ENCODE measurements at places on chromosomes 12 and 14. TPM values are rescaled to one million over a fixed set of nuclear protein-coding genes. Genes with fewer than 3 reads are reported as not detected.

GRCh38 chr12:123071099-123071800 is 79.6 kb downstream of the PITPNM2 start:
- peaks cover 56% of the 10 kb centered on the region for H3K4me1 ChIP-seq
- no peaks in the 10 kb centered on the region for H3K27me3 ChIP-seq
- no peak overlapping the region for H3K4me3 ChIP-seq
- H3K27ac ChIP-seq: no peak overlapping the region

DNA sequence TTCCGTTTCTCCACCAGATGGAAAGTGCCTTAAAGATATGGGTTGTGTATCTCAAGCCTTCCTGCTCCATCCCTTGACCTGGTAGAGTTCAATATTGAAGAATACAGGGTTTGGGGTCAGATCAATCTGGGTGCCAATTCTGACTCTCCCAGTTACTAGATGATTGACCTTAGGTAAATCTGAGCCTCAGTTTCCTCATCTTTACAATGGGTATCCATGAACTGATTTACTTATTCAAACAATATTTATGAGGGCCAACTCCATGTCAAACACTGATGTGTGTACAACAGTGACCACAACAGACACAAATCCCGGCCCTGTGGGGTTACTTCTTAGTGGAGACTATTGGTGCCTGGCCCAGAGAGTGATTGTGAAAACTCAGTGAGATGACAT is 7.5 kb upstream of the FAIM2 start:
- H3K36me3 ChIP-seq: no peaks in the 10 kb centered on the region
- H3K27ac ChIP-seq: no peak overlapping the region
- no peak overlapping the region for H3K4me3 ChIP-seq
- H3K27me3 ChIP-seq: no peaks in the 10 kb centered on the region

GRCh38 chr14:65922142-65922541 is 509.6 kb downstream of the FUT8 start:
- no peak overlapping the region for H3K4me3 ChIP-seq
- H3K36me3 ChIP-seq: no peaks in the 10 kb centered on the region
- no peaks in the 10 kb centered on the region for H3K4me1 ChIP-seq
- H3K27me3 ChIP-seq: no peaks in the 10 kb centered on the region
- H3K27ac ChIP-seq: no peak overlapping the region

DNA sequence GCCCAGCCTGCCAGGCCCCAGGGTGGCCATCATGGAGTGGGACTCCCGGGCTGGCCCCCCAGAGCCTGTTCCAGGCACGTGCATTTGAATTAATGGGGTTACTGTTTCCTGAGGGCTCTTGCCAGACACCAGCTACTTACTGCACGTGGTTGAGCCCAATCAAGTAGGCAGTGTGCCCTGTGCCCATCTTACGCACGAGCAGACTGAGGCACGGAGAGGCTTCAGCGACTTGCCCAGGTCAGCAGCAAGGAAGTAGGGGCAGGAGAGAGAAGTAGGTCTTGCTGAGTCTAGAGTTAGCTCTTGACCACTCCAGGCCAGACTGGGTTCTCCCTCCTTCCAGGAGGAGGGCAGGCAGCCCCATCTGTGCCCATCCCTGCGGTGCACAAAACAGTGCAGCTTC is 67.7 kb downstream of the DIO3 start:
- peaks cover 8% of the 10 kb centered on the region for H3K27me3 ChIP-seq
- H3K4me1 ChIP-seq: peaks cover 14% of the 10 kb centered on the region
- H3K4me3 ChIP-seq: no peak overlapping the region
- no peak overlapping the region for H3K27ac ChIP-seq
- DNase-seq: no peak

DNA sequence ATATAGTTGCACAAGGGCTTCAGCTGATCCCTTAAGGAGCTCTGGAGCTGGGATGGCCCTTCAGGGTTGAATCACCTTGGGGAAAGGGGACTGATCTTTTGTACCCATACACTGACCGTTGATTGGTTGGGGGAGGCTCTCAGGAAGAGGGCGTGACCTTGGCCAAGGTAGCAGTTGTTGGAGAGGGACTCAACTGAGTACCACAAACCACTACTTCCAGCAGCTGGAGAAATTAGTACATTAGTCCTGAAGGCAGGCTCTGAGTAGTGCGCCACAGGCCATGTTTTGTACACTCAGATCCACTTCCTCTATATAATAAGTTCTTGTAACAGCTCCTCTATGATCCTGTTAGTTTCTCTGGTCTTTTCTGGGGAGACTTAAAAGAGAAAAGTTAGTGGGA is 317.6 kb downstream of the CCDC91 start:
- no peak overlapping the region for H3K4me3 ChIP-seq
- no peak overlapping the region for H3K27ac ChIP-seq
- no peaks in the 10 kb centered on the region for H3K36me3 ChIP-seq
- no peaks in the 10 kb centered on the region for H3K4me1 ChIP-seq

GRCh38 chr12:123231931-123232330 is 1.0 kb downstream of the MPHOSPH9 start:
- H3K27me3 ChIP-seq: no peaks in the 10 kb centered on the region
- DNase-seq: no peak
- peak overlapping the region; percentile 90 for H3K27ac ChIP-seq
- peaks cover 5% of the 10 kb centered on the region for H3K36me3 ChIP-seq

- H3K36me3 ChIP-seq: peaks cover 91% of the 10 kb centered on the region
- no peak overlapping the region for H3K27ac ChIP-seq
- H3K4me3 ChIP-seq: no peak overlapping the region
- no peaks in the 10 kb centered on the region for H3K4me1 ChIP-seq
- H3K27me3 ChIP-seq: no peaks in the 10 kb centered on the region
- DNase-seq: no peak
Measured at GRCh38 chr14:71734076-71734475, 198.2 kb upstream of the RGS6 start.

DNA sequence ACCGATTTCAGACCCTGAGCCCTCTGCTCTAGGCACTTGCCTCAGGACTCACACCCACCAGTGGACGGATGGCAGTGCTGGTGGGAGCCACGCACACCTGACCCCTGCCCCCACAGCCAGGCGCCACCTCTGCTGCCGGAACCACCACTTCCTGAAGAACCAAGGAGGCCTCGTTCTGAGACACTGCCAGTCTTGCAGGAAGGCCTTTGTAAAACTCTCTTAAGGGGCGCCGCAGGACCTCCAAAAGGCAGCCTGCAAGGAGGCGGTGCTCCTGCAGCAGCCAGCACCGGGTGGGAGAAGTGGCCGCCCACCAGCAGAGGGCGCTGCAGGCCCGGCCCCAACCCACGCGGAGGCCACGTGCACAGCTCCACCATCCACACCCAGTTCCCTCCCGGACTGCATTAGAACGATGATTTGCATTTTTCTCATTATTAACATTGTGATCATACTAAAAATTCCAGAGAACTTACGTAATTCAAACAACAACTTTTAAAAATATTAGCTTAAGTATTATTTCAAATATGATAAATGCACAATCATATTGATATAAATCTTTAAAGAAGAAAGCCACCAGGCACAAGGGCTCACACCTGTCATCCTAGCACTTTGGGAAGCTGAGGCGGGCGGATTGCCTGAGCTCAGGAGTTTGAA is 12.8 kb downstream of the STX2 start:
- H3K36me3 ChIP-seq: peaks cover 32% of the 10 kb centered on the region
- H3K27ac ChIP-seq: peak overlapping the region; percentile 39
- peak; percentile 69 for DNase-seq
- no peaks in the 10 kb centered on the region for H3K27me3 ChIP-seq
- no peak overlapping the region for H3K4me3 ChIP-seq
- peaks cover 11% of the 10 kb centered on the region for H3K4me1 ChIP-seq

- no peak for DNase-seq
- H3K36me3 ChIP-seq: no peaks in the 10 kb centered on the region
- H3K4me3 ChIP-seq: no peak overlapping the region
- no peaks in the 10 kb centered on the region for H3K27me3 ChIP-seq
Measured at GRCh38 chr12:65961190-65962035, 137.1 kb downstream of the HMGA2 start.

DNA sequence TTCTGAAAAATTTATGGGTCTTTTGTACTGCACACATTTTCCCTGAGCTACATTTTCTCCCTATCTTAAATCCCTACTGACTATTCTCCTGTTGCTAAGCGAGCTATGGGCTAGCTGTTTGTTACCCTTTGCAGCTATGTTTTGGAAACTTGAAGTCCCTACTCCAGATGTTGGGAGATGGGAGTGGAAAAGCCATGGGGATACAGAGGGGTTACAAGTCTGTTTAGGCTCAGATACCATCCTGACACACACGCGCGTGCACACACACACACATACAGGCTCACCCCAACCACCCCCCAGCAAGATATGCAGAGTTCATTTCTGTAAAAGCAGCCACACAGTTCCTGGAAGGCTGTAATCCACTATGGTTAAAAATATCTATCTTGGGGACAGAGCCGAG is 15.8 kb downstream of the ATP5MC2 start:
- H3K27ac ChIP-seq: peak overlapping the region; percentile 76
- no peak overlapping the region for H3K4me3 ChIP-seq
- peaks cover 22% of the 10 kb centered on the region for H3K4me1 ChIP-seq
- no peak for DNase-seq
- H3K27me3 ChIP-seq: no peaks in the 10 kb centered on the region

- no peaks in the 10 kb centered on the region for H3K27me3 ChIP-seq
- H3K4me1 ChIP-seq: peaks cover 33% of the 10 kb centered on the region
- peak; percentile 28 for DNase-seq
- H3K27ac ChIP-seq: no peak overlapping the region
- no peak overlapping the region for H3K4me3 ChIP-seq
Measured at GRCh38 chr14:91387169-91387835, 30.3 kb downstream of the CCDC88C start.

- no peak overlapping the region for H3K27ac ChIP-seq
- H3K36me3 ChIP-seq: no peaks in the 10 kb centered on the region
- H3K27me3 ChIP-seq: no peaks in the 10 kb centered on the region
- no peak for DNase-seq
- no peaks in the 10 kb centered on the region for H3K4me1 ChIP-seq
Measured at GRCh38 chr14:81344481-81345160, 55.5 kb downstream of the STON2 start.

DNA sequence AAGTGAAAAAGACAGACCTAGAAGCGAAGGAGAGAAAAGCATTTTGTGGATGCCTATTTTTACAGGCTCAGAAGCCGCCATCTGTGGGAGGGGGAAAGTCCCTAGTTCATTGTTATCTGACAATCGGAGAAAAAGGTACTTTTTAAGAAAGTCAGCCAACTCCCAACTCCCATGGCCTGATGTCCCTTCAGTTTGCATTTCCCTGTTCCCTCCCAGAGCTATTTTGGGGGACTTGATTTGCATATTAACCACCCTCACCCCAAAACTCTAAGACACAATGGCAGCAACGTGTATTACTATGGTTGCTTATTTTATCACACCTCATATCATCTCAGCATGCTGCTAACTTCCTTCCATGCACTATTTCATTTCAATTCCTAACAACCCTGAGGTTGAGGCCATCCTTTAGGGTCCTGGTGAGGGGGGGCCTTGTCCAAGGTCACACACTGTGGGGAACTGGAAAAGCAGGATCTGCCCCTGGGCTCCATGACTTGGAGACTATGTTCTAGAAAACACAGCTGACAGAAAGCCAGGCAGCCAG is 18.7 kb downstream of the HVCN1 start:
- DNase-seq: no peak
- H3K27ac ChIP-seq: no peak overlapping the region
- no peaks in the 10 kb centered on the region for H3K36me3 ChIP-seq

- H3K4me3 ChIP-seq: no peak overlapping the region
- peaks cover 7% of the 10 kb centered on the region for H3K27me3 ChIP-seq
- H3K27ac ChIP-seq: no peak overlapping the region
- no peaks in the 10 kb centered on the region for H3K4me1 ChIP-seq
Measured at GRCh38 chr14:106051796-106052195, 525.4 kb downstream of the TMEM121 start.

- no peak overlapping the region for H3K27ac ChIP-seq
- H3K27me3 ChIP-seq: no peaks in the 10 kb centered on the region
- H3K4me1 ChIP-seq: no peaks in the 10 kb centered on the region
- no peak overlapping the region for H3K4me3 ChIP-seq
- no peak for DNase-seq
- no peaks in the 10 kb centered on the region for H3K36me3 ChIP-seq
Measured at GRCh38 chr12:590206-590750, 73.0 kb downstream of the NINJ2 start.

GRCh38 chr12:120847392-120847791 is 56.8 kb downstream of the SPPL3 start:
- DNase-seq: no peak
- no peak overlapping the region for H3K27ac ChIP-seq
- no peaks in the 10 kb centered on the region for H3K27me3 ChIP-seq

DNA sequence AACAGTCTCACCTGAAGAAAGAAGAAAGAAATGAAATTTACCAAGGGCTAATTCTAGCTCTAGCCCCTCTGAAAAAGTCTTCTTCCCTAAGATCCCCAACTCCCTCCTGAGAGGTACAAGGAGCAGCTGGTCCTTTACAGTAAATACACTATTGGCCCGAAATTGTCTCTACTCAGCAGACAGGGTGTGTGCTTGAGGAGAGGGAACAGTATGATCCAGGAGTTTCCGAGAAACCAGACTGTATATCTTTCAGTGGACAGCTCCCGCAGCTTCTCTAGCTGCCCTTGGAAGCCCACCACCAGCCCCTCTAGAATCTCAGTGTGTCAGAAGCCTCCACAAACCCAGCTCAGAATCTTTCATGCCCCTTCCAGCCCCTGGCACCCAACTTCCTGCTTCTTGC is 8.1 kb downstream of the GPR84 start:
- H3K27ac ChIP-seq: peak overlapping the region; percentile 18
- no peak overlapping the region for H3K4me3 ChIP-seq
- peaks cover 49% of the 10 kb centered on the region for H3K4me1 ChIP-seq
- DNase-seq: no peak
- no peaks in the 10 kb centered on the region for H3K27me3 ChIP-seq
- peaks cover 4% of the 10 kb centered on the region for H3K36me3 ChIP-seq

DNA sequence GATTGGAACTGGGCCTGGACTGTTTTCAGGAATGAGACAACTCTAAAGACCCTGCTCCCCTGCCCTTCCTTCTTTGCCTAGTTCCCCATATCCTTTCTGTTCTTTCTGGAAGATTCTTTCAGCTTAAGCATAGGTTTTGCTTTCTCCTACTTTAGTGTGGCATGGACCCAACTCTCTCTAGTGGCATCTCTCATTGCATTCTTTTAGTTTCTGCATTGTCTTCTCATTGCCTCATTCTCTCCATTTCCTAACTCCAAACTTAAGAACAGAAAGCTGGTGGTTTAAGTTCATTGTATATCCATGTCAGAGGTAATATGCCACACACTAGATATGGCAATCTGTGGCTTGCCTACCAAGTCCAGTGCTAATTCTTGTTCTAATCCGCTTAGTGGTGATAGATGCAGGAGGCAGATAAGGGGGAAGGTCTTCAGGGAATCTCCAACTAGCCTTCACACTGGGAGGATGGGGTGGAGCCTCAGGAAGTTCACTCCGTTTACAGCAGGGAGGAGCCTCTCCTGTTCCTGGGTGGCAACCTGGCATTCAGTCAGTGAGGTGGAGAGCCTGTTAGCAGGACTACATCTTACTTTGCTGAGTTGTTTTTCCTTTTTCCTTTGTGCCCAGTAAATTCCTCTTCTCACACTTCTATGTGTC is 165.1 kb upstream of the LMNTD1 start:
- no peak overlapping the region for H3K4me3 ChIP-seq
- no peaks in the 10 kb centered on the region for H3K27me3 ChIP-seq
- H3K4me1 ChIP-seq: no peaks in the 10 kb centered on the region
- no peak for DNase-seq

- no peak overlapping the region for H3K4me3 ChIP-seq
- no peak for DNase-seq
- H3K27me3 ChIP-seq: no peaks in the 10 kb centered on the region
- peak overlapping the region; percentile 37 for H3K27ac ChIP-seq
- peaks cover 11% of the 10 kb centered on the region for H3K36me3 ChIP-seq
- H3K4me1 ChIP-seq: peaks cover 43% of the 10 kb centered on the region
Measured at GRCh38 chr14:61502459-61503093, 181.2 kb downstream of the PRKCH start.

SERPINA5 gene
- 0.56 TPM for total RNA-seq

HOXC10 gene
- total RNA-seq: not detected

NPAS3 gene
- 0.95 TPM for total RNA-seq

GPR84 gene
- 0.65 TPM for total RNA-seq

SLC38A4 gene
- 1.1 TPM for total RNA-seq

KRT72 gene
- not detected for total RNA-seq

SALL2 gene
- total RNA-seq: 7.1 TPM

MUCL1 gene
- not detected for total RNA-seq

Data from lower lobe of right lung (tissue), 2 donors.